ENCODE measurements at places on chromosomes 4 and X. TPM values are rescaled to one million over a fixed set of nuclear protein-coding genes. Genes with fewer than 3 reads are reported as not detected.

The GAB3 gene
- 7.7 TPM for total RNA-seq

The CDS1 gene
- total RNA-seq, result 7.7 TPM

DNA sequence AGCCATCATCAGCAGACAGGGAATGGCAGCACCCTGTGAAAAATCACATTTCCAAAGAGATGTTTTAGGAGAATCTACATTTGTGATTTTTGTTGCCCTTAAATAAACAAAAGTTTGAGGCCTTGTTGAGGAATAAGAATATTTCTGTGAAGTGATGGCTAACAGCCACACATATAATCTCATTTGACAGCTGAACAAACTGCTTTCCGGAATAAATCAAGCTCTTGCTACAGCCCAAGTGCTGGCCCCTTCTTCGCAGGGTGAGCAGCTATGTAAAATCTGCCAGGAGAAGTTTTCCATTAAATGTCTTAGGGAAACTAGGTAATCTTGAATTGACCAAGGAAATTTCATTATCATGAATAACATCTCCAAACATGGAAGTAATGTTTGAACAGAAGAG is 106.4 kb upstream of the GPM6B start:
- H3K36me3 ChIP-seq, result no peaks in the 10 kb centered on the region
- H3K4me3 ChIP-seq, result no peak overlapping the region
- H3K27ac ChIP-seq, result no peak overlapping the region
- no peaks in the 10 kb centered on the region for H3K27me3 ChIP-seq

The CT45A6 gene
- total RNA-seq, result not detected

- H3K27me3 ChIP-seq, result no peaks in the 10 kb centered on the region
- no peak for DNase-seq
- H3K27ac ChIP-seq, result no peak overlapping the region
- no peaks in the 10 kb centered on the region for H3K4me1 ChIP-seq
- H3K36me3 ChIP-seq, result no peaks in the 10 kb centered on the region
- no peak overlapping the region for H3K4me3 ChIP-seq
Measured at GRCh38 chrX:101787934-101788333, 128.3 kb upstream of the ARMCX2 start.

DNA sequence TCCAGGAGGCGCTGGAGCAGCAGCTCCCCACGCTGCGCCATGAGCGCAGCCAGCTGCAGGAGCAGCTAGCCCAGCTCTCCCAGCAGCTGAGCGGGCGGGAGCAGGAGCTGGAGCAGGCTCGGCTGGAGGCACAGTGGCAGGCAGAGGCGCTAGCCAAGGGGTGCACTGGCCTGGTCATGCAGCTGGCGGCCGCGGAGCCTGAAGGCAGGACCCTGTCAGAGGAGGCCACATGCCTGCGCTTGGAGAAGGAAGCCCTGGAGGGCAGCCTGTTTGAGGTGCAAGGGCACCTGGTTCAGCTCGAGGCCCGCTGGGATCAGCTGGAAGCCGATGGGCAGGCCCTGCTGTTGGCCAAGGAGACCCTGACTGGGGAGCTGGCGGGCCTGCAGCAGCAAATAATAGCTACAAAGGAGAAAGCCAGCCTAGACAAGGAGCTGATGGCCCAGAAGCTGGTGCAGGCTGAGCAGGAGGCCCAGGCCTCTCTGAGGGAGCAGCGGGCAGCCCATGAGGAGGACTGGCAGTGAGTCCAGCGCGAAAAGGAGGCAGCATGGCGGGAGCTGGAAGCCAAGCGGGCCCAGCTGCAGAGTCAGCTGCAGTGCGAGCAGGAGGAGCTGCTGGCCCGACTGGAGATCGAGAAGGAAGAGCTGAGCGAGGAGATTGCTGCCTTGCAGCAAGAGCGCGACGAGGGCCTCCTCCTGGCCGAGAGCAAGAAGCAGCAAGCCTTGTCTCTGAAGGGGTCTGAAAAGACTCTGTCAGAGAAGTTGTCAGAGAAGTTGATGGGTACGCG is 13.6 kb downstream of the SMIM10L2A start:
- no peaks in the 10 kb centered on the region for H3K27me3 ChIP-seq
- H3K36me3 ChIP-seq, result no peaks in the 10 kb centered on the region
- DNase-seq, result no peak
- H3K4me3 ChIP-seq, result no peak overlapping the region

DNA sequence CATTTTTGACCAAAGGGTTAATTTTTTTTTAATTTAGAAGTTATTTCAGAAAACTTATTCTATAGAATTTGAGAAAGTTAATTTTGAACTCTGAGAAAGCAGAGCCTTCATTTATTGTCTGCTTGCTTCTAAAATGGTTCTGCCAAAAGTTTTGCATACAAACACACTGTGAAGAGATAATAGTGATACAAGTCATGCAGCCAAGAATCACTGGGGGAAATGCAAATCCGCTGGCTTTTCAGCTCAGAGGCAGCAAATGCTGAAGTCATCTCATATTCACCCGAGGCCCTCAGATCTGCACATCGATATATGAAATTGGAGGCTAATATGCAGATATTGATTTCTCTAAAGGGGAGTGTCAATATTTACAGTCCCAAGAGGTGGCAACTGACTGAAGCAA is 186.2 kb downstream of the KIT start:
- H3K36me3 ChIP-seq, result no peaks in the 10 kb centered on the region
- H3K4me1 ChIP-seq, result no peaks in the 10 kb centered on the region
- no peak overlapping the region for H3K4me3 ChIP-seq
- H3K27me3 ChIP-seq, result no peaks in the 10 kb centered on the region

- H3K27ac ChIP-seq, result peak overlapping the region; percentile 83
- peaks cover 94% of the 10 kb centered on the region for H3K4me1 ChIP-seq
- no peak for DNase-seq
- H3K27me3 ChIP-seq, result no peaks in the 10 kb centered on the region
Measured at GRCh38 chr4:118759481-118759880, 74.3 kb downstream of the METTL14 start.

The RASSF6 gene
- total RNA-seq, result 13.4 TPM

GRCh38 chrX:120367402-120368109 is 5.7 kb downstream of the ATP1B4 start:
- no peak overlapping the region for H3K27ac ChIP-seq
- H3K4me3 ChIP-seq, result no peak overlapping the region
- DNase-seq, result no peak
- H3K36me3 ChIP-seq, result no peaks in the 10 kb centered on the region

The TRIM75 gene
- total RNA-seq, result not detected

DNA sequence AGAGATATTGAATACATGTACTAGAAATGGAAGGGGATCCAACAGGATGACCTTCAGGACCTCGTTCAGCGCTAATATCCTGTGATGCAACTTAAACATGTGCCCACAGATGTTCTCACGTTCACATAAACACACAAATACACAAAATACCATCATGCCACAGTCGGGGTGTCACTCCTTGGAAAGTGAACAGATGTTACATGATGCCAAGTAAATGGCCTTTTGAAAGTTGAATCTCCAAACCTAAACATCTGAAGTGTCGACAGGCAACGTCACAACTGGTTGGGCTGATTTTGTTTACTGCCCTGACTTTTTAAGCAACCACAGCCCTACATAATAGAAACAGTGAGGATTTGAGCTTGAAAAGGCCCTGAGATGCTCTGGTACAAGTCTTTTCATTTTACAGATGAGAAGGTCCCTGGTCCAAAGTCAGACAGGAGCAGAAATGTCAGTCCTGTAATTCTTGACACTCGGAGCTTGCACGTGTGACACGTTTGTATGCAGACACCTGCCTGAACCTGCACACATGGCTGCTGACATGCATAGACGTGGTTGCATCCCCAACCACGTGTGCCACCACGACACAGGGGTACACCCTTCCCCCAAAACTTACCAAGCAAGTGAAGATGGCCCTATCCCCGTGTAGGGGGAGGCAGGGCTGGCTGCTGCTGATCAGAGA is 23.5 kb upstream of the BCORL1 start:
- H3K36me3 ChIP-seq, result no peaks in the 10 kb centered on the region
- no peak overlapping the region for H3K4me3 ChIP-seq
- H3K4me1 ChIP-seq, result no peaks in the 10 kb centered on the region
- no peak overlapping the region for H3K27ac ChIP-seq

DNA sequence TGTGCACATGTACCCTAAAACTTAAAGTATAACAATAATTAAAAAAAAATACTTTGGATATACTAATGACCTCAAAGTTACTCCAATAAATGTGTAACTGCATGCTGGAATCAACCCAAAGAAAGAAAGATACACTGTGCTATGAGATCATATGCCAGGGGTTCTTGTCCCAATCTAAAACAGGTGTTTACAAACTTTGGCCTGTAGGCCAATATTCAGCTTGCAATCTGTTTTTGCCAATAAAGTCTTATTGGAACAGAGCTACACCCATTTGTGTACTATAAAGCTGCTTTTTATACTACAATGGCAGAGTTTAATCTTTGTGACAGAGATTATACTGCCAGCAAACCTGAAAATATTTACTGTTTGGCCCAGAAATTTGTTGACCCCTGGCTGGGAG is 138.8 kb upstream of the AFF2 start:
- no peak for DNase-seq
- H3K4me3 ChIP-seq, result no peak overlapping the region
- H3K36me3 ChIP-seq, result no peaks in the 10 kb centered on the region
- H3K27me3 ChIP-seq, result no peaks in the 10 kb centered on the region
- H3K4me1 ChIP-seq, result no peaks in the 10 kb centered on the region
- H3K27ac ChIP-seq, result no peak overlapping the region

DNA sequence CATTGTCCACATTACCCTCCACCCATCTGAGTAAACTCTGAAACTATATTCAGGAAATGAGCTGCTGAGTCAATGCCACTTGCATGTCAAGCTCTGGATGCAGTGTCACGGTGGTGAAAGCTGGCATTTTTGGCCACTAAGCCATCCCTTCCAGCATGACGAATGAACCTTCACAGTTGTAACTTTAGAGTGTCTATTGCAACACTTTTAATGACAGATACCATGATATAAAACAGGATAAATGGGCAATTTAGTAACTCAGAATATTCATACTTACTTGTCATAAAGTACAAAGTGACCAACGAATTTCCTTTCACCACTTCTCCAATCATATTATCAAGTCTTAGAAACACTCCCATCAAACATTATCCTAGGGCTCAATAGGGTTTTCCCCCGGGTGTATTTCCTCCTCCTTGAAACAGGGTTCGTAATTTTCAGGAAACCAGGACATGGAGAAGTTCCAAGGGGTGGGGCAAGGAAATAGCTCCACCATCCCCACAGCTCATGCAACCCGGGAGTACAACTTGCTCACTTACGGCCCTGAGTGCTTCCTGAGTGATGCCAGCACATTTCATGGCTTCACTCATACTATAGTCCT is 73.1 kb downstream of the MTHFD2L start:
- H3K27ac ChIP-seq, result no peak overlapping the region
- no peak overlapping the region for H3K4me3 ChIP-seq
- H3K36me3 ChIP-seq, result peaks cover 1% of the 10 kb centered on the region
- DNase-seq, result peak; percentile 10
- no peaks in the 10 kb centered on the region for H3K27me3 ChIP-seq

DNA sequence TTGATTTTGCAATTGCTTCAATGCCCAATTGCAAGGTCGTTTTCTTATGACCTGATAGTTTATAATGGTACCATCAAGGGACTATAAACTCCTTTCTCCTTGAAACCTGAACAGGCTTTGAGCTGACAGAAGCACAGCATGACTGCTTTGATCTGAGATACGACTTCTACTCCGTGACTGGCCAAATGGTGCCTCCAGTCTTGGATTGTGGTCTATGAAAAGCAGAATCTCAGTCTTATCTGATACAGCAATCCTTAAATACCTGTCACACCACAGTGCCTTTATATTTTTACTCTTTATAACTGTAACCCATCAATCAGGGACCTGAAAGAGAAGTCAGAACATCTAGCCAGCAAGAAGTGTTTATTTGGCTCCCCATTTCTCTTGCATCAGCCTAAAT is 93.1 kb downstream of the DOCK11 start:
- no peaks in the 10 kb centered on the region for H3K27me3 ChIP-seq
- no peak overlapping the region for H3K27ac ChIP-seq
- DNase-seq, result no peak
- peaks cover 28% of the 10 kb centered on the region for H3K36me3 ChIP-seq

- no peaks in the 10 kb centered on the region for H3K36me3 ChIP-seq
- no peak for DNase-seq
- H3K4me1 ChIP-seq, result no peaks in the 10 kb centered on the region
- H3K27ac ChIP-seq, result no peak overlapping the region
- no peak overlapping the region for H3K4me3 ChIP-seq
Measured at GRCh38 chr4:124118061-124118460, 594.5 kb downstream of the ANKRD50 start.

DNA sequence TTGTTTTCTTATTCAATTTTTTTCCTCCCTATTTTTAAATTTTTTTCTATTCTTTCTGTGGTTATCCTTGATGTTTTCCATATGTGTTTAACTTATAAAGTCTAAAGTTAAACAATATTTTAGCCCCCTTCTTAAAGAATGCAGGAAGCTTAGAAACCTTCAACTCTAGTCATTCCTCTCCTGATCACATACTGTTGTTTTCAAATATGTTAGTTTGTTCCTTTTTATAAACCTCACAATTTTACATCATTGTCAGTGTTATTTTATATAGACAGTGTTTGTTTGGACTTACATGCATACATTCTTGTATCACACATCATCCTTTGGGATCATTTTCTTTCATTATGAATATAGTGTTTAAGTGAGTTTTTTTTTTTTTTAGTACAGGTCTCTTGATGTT is 31.6 kb downstream of the KANTR start:
- no peaks in the 10 kb centered on the region for H3K27me3 ChIP-seq
- no peaks in the 10 kb centered on the region for H3K4me1 ChIP-seq

The CENPVL2 gene
- not detected for total RNA-seq

GRCh38 chr4:173821876-173822275 is 291.8 kb upstream of the HAND2 start:
- no peak overlapping the region for H3K4me3 ChIP-seq
- H3K27me3 ChIP-seq, result no peaks in the 10 kb centered on the region
- no peak overlapping the region for H3K27ac ChIP-seq
- DNase-seq, result no peak
- H3K36me3 ChIP-seq, result no peaks in the 10 kb centered on the region
- H3K4me1 ChIP-seq, result no peaks in the 10 kb centered on the region

The SAGE1 gene
- not detected for total RNA-seq

DNA sequence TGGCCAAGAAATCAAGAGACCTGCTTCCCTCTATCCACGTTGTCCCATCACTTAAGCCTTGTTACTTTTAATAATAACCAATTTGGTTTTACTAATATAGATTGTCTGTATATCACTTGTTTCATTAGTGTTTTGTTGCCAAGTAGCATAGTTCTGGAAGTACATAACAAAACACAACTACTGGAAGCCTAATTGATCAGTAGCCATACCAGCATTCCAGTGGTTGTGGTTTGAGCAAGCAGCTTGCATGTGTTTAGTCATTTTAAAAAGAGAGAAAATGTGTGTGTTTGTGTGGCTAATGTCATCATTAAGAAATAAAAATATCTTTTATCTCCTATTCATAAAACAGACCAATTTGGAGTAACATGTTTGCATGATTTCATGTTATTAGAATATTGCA is 70.8 kb downstream of the PTPN13 start:
- no peaks in the 10 kb centered on the region for H3K36me3 ChIP-seq
- no peaks in the 10 kb centered on the region for H3K27me3 ChIP-seq
- H3K27ac ChIP-seq, result no peak overlapping the region
- H3K4me3 ChIP-seq, result no peak overlapping the region

GRCh38 chr4:181962321-181962720 is 280.9 kb upstream of the TENM3 start:
- no peaks in the 10 kb centered on the region for H3K36me3 ChIP-seq
- H3K4me3 ChIP-seq, result no peak overlapping the region
- H3K4me1 ChIP-seq, result no peaks in the 10 kb centered on the region
- DNase-seq, result peak; percentile 44

GRCh38 chr4:81314196-81314896 is 99.3 kb upstream of the PRKG2 start:
- H3K27me3 ChIP-seq, result no peaks in the 10 kb centered on the region
- no peaks in the 10 kb centered on the region for H3K36me3 ChIP-seq
- H3K27ac ChIP-seq, result no peak overlapping the region
- H3K4me3 ChIP-seq, result no peak overlapping the region

All from stomach (tissue), 19 donors.